ENCODE measurements at places on chromosomes 2 and 18. TPM values are rescaled to one million over a fixed set of nuclear protein-coding genes. Genes with fewer than 3 reads are reported as not detected.

The PDE11A gene
- 0.75 TPM for polyA plus RNA-seq

The COPS9 gene
- polyA plus RNA-seq, result 350 TPM

The IL1R2 gene
- polyA plus RNA-seq, result 1.2 TPM

The MROH2A gene
- not detected for polyA plus RNA-seq

The DSG4 gene
- not detected for polyA plus RNA-seq

The RGPD3 gene
- polyA plus RNA-seq, result 0.08 TPM

The ZAP70 gene
- not detected for polyA plus RNA-seq

The GALR1 gene
- not detected for polyA plus RNA-seq

The ACTG2 gene
- polyA plus RNA-seq, result not detected

The COL4A4 gene
- 0.66 TPM for polyA plus RNA-seq

The ARHGAP25 gene
- polyA plus RNA-seq, result not detected

All from GM23248 (cell line).